ENCODE measurements at places on chromosomes 6 and 20. TPM values are rescaled to one million over a fixed set of nuclear protein-coding genes. Genes with fewer than 3 reads are reported as not detected.
A peak's percentile ranks its signal among the peaks of the same experiment; 100 is the strongest.

GRCh38 chr6:42973926-42974325 is 5.1 kb downstream of the PEX6 start:
- no peak for DNase-seq

DNA sequence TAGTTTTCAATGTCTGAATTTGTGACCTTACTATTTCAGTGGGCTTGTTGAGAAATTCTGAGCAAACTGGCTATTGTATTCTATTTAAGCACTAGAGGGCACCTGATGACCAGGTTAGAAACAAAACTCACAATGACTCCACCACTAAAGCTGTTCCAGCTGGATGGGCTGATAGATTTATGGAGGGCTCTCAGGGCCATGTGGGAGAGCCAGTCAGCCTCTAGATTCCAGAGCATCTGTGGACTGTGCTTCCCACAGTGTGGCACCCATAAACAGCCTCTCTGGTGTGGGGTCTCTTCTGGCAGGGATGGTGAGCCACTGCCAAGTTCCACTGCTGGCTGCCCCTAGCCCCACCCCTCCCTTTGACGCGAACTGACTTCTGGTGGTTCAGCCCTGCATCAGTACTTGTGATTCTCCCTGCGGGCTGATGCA is 29.2 kb downstream of the C6orf58 start:
- peak; percentile 11 for DNase-seq

- DNase-seq: peak; percentile 69
Observed at GRCh38 chr20:49747707-49748524, 34.2 kb upstream of the B4GALT5 start.

DNA sequence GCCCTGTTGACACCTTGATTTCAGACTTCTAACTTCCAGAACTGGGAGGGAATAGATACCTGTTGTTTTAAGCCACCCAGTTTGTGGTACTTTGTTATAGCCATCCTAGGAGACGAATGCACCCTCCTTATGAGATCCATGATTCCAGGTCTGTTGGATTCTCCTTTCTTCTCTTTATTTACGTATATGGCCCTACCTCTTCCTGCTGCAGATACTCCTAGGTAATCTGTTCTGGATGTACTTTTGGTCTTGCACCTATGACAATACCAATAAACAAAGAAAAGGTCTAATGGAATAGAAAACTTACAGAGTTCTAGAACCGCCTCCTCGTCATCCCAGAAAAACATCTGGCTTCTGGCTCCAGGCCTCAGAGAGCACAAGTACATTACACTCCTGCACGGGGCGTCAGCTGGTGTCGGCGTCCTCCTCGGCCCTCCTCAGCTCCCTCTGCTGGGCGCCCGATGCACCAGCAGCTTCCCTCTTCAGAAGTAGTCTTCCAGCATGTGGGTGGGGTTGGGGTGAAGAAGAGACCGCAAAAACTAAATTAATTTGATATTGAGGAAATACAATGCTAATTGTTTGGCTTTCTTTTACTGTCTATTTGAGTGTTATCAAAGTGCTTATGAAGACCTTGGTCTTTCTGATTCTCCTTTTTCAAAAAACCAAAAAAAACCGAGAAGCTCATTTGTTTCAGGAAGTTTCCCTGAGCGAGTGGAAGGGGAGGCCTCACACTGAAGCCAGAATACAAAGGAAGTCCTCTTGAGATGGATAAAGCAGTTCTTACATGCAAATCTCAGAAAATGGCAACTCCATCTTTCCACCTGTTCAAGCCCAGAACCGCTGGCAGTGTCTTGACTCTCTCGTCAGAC is 9.7 kb upstream of the ATXN1 start:
- DNase-seq: peak; percentile 76

- no peak for DNase-seq
Observed at GRCh38 chr20:18541741-18542140, 25.5 kb upstream of the SMIM26 start.

GRCh38 chr6:54525731-54526130 is 217.5 kb downstream of the TINAG start:
- DNase-seq: no peak

DNA sequence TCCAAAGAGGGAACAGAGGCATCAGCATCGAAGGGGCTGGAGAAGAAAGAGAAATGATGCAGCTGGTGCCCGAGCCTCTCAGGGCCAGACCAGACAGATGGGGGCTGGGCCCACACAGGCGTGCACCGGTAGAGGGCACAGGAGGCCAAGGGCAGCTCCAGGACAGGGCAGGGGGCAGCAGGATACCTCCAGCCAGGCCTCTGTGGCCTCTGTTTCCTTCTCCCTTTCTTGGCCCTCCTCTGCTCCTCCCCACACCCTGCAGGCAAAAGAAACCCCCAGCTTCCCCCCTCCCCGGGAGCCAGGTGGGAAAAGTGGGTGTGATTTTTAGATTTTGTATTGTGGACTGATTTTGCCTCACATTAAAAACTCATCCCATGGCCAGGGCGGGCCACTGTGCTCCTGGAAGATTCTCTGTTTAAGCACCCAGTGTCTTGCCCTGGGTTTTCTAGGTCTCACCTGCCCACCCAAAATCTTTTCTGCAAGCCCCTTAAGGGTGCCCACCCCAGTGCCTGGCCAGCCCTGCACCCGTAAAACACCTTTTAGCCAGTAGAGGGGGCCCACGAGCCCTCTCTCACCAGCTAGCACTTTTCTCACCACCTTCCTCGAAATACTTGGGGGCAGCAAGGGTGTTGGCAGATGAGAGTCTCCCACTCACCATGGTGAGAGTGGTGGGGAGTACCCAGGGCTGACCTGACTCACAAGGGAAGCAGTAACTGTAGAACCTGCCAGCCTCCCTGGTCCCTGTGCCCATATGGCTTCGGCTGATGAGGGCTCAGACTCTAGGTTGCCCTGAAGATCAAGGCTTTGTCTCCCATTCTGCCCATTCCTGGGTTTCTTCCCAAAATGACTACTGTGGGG is 35.7 kb upstream of the ID1 start:
- peak; percentile 63 for DNase-seq

DNA sequence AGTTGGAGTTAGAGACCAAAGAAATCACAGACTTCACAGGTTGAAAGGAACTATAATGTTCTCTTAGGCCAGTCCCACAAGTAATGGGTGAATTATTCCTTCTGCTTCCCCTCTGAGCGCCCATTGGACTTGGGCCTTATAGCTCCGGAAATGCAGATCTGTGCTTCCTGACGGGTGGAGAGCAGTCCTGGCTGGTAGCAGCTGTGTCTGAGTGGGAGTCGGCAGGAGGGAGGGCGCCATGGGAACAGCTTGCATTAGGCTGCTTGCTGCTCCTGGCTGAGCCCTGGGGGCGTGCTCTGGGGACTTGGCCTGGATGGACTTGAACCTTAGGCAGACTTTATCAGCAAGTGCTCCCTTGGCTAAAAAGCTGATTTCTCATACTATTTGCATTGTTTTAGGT is 18.4 kb upstream of the NUP153 start:
- peak; percentile 75 for DNase-seq

DNA sequence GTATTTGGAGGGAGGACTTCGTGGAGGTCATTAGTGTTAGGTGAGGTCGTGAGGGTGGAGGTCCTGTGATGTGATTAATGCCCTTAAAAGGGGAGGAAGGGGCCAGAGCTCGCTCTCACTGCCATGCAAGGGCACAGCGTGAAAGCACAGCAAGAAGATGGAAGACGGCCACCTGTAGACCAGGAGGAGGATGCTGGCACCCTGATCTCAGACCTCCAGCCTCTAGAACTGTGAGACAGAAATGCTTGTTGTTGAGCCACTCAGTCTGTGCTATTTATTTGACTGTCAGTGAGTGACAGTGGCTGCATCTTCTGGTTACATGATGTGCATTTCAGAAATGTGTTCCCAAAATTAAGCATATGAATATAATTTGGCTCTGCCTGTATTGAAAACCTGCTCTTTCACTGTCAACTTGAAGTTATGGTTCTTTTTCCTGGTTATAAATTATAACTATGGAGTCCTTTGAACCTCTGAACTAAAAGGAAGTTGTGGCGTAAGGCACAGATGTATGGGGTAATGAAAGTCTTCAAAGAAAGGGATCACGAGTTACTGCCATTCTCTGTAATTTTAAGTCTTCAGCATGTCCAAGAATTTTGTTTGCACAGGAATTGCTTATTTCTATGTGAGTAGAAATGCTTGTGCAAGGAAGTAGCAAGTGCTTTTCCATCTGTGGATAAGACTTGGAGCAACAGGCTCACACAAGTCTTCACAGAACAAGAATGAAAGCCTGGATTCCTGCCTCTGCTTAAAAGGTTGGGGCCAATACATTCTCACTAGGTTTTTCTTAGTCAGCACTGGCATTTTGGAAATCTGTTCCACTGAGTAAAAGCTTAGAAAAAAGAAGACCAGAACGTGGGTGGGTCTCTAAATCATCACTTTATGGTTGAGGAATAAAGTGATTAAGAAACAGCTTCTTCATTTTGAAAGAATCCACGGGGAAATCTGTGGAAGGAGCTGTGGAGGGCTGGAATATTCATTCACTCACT is 10.3 kb downstream of the PPP1R14C start:
- no peak for DNase-seq

GRCh38 chr6:88982720-88983119 is 19.3 kb upstream of the RNGTT start:
- peak; percentile 70 for DNase-seq

- DNase-seq: peak; percentile 18
Observed at GRCh38 chr20:4041748-4042411, 26.5 kb upstream of the RNF24 start.

The EPB41L1 gene
- total RNA-seq: 11.1 TPM

The SLC17A2 gene
- not detected for total RNA-seq

The NOX3 gene
- total RNA-seq: not detected

The PTK7 gene
- 65.3 TPM for total RNA-seq

All from endothelial cell of umbilical vein (primary cell).